BJ (cell line): ENCODE measurements at places on chromosomes 2 and 18.

- no peak for DNase-seq
Observed at GRCh38 chr2:48933828-48934497, 178.4 kb upstream of the LHCGR start.

- no peak for DNase-seq
Observed at GRCh38 chr2:179691235-179691634, 170.2 kb downstream of the ZNF385B start.

GRCh38 chr2:23682481-23682880 is 244.4 kb downstream of the ATAD2B start:
- no peak for DNase-seq

GRCh38 chr2:147639891-147640290 is 204.9 kb upstream of the ACVR2A start:
- DNase-seq = no peak

GRCh38 chr2:180033993-180034894 is 27.1 kb upstream of the CWC22 start:
- DNase-seq = no peak
